ENCODE measurements at places on chromosomes 6 and 20. TPM values are rescaled to one million over a fixed set of nuclear protein-coding genes. Genes with fewer than 3 reads are reported as not detected.

SLC13A3 gene
- total RNA-seq = 1.6 TPM

GGTLC1 gene
- not detected for total RNA-seq

- no peak for DNase-seq
Observed at GRCh38 chr6:158086054-158086503, 82.0 kb downstream of the SERAC1 start.

DNA sequence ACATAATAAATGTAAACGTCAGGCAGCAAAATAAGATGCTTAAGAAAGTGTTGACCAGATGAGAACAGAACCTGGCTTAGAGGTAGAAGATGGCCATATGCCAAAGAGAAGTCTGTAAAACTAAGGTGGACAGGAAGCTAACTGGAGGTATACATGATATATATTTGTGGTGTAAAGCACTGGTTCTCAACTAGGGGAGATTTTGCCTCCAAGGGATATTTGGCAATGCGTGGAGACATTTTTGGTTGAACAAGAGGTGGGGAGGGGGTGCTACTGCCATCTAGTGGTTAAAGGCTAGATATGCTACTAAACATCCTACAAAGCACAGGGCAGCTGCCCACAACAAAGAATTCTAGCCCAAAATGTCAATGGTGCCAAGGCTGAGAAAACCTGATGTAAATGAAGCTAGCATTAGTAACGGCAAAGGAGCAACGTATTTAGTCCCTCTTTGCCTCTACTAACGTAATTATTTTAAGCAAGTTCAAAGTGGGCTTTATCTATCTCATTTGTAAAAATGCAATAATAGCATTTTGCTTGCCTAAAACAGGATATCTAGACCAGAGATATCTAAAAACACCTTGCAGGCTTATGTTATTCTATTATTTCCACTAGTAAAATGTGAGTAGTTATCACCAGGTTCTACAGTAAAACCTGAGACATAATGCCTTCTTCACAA is 182.6 kb downstream of the RNGTT start:
- no peak for DNase-seq

DNA sequence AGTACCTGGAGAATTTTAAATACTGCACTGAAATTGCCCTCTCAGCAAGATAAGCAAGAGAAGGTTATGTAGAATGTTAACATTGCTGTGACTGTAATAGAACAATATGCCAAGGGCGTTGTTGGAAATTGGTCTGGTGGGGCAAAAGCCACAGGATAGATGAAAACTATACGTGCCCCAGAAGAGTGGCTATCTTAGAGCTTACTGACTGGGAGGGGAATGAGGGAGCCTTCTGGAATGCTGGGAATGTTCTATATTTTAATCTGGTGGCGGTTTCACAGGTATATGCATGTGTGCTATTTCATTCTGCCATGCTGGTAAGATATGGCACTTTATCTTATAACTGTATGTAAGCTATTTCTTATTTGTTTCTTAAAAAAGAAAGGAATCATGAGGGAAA is 35.2 kb upstream of the YWHAB start:
- no peak for DNase-seq

FOXO3 gene
- 16.8 TPM for total RNA-seq

- no peak for DNase-seq
Observed at GRCh38 chr6:14235653-14236356, 118.2 kb downstream of the CD83 start.

All from epithelial cell of proximal tubule (primary cell).